ENCODE measurements at places on chromosomes 6 and 20. TPM values are rescaled to one million over a fixed set of nuclear protein-coding genes. Genes with fewer than 3 reads are reported as not detected.

Gene RIPOR2
- 9.0 TPM for polyA plus RNA-seq

Gene RAE1
- polyA plus RNA-seq = 57.4 TPM

DNA sequence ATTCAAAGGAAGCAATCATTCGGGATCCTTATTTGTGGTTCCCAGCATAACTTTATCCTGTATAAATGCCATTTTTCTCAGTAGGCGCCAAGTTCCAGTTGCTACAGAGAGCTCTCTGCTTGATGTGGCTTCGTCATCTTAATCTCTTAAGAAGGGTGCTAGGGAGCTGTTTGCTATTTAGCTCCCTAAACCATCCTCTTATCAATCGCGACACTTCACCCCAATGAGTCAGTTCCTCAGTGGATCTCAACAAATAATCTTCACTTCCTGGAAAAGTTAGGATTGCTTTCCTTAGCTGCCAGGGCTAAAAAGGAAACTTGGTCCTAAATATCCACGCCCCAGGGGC is 1.3 kb upstream of the NKAIN2 start:
- DNase-seq = no peak

DNA sequence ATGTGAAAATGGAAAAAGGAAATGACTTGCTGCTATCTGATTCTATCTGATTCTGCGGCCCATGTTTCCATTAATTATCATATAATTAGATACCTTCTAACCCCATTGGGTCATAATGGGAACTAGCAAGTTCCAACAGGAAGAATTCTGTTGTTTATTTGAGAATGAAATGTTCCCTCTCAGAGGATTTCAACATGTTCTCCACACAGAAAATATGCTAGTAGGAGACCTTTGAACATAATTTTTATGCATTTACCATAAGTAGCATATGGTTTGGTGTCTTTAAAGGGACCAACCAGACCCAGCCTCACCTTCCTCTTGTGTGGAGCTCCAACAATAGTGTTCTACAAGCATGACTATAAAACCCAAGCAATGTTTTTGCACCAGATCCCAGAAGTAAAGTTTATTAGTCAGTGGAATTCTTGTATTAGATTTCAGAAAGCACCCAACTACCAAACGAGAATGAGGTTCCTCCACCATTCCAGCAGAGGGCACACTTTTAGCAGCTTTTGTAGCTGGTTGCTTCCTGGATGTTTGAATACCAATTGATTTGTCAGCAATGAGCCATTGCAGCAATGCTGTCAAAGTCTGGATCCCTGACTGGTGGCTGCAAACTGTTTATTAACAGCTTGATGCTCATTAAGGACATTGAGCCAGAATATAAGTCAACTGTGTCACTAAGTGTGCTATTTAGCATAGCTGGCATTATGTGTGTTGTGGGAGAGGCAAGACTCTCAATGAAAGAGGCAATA is 143.6 kb upstream of the GJE1 start:
- DNase-seq = no peak

DNA sequence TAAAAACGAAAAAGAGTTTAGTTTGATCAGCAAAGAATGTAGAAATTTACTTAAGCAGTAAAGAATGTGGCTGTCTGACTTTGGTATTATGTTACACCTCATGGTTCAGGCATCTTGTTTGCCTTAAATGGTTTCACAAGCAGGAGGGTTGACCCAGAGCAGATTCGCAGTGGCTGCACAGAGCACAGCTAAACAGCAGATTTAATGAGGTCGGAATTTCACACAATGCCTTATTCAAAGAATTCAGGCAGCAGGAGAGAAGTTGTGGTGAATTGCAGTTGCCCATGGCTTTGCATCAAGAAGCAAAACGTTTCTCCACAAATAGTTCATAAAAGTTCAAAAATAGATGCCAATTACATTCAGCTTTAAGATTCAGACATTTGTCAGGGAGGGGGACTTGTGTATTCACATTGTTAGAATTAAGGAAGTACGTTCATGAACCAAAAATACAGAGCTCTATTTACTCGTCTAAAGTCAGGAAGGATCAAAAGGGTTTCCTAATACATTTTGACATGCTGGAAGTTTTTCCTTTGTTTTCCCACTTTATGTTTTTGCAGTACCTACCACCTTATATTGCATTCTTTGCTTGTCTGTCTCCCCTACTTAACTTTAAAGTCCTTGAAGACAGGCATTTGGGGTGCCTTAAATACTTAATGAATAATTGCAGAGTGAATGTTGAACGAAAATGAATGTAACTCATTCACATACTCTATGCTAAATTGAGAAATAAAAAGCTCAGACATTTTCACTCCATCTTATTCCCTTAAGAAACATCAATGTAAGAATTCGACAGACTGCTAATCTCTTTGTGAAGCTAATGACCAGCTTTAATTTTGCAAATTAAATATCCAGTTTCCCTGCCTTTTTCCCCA is 1163.6 kb upstream of the CITED2 start:
- peak; percentile 48 for DNase-seq

DNA sequence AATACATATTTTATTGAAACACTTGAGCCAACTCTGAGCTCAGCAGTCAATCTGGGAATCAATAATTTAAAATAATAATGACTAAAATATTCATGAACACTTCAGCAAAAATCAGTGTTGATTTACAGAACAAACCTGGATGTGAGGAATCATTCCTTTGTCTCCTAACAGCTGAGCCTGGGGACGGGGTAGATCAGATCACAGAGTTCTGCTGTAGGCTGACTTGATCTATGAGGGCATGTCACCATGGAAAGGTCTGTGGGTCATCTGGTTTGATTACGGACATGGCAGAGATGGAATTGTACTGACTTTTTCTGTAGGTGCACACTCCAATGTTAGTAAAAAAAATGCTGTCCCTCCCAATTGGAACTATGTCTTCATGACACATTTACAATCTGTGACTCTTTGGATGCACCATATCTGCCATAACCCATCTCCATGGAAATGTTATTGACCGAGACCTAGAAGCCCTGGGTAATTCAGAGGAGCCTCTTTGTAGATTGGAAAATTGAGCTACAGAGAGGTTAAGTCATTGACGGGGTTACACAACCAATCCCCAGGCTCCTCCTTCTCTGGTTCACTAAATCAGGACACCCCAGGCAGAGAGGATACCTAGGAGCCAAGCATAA is 114.1 kb downstream of the DOK5 start:
- DNase-seq = no peak

GRCh38 chr20:50798650-50799049 is 3.8 kb downstream of the BCAS4 start:
- DNase-seq = no peak

- DNase-seq = no peak
Observed at GRCh38 chr6:133040094-133040802, 200.9 kb upstream of the EYA4 start.

- no peak for DNase-seq
Observed at GRCh38 chr6:73028124-73028766, 197.1 kb downstream of the KHDC1L start.

DNA sequence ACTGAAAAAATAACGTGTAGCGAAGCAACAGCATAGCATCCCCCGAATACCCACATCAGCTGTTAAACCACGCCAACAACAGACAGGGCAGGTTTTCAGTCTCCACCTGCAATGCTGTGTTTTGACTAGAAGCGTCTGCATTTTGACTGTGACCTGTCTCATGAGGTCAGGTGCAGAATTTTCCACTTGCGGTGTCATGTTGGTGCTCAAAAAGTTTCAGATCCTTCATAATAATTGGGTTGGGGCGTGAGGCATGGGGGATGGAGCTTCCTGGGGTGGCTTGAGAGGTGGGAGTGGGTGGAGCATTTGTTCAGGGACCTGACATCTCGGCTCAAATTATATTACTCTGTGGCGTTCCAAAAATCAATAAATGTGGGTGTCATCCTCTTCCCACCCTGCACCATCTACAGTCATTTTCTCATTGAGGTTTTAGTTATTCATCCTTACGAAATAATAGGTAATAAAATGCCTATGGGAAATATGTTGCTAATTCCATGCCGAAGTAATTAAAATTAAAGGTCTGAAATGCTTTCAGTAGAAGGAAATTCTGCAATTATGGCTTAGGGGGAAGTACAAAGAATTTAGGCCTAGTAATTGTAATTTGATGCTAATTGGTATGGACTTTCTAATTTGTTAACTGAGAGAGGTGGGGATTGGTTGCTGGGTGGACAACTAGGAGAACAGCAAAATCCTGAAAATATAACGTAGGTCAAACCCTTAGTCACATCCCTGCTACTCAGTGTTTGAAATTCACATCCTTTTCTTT is 81.0 kb downstream of the TIAM2 start:
- DNase-seq = no peak

- no peak for DNase-seq
Observed at GRCh38 chr20:62457831-62458230, 18.0 kb downstream of the GATA5 start.

DNA sequence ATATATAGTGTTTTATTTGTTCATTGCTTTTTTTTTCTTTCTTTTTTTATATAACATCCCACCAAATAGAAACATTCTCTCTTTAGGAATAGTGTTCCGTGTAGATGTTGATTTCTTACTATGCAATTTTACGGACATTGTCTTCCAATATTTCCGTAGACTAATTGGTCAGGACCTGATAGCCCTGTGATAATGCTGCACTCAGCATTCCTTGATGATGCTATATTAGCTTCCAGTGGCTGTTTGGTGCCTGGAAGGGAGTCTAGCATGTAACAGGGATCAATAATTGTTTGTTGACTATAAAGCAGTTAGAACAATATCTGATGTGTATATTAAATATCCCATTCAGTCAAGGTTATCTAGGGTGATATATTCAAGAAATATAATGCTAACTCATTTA is 6.7 kb upstream of the OR2W1 start:
- no peak for DNase-seq

- DNase-seq = no peak
Observed at GRCh38 chr20:25408890-25409289, 1.4 kb downstream of the GINS1 start.
